ENCODE measurements at places on chromosomes 16 and 17.

GRCh38 chr17:77315551-77316190 lies 174.9 kb downstream of the SEC14L1 start:
- peak; percentile 46 for DNase-seq

DNA sequence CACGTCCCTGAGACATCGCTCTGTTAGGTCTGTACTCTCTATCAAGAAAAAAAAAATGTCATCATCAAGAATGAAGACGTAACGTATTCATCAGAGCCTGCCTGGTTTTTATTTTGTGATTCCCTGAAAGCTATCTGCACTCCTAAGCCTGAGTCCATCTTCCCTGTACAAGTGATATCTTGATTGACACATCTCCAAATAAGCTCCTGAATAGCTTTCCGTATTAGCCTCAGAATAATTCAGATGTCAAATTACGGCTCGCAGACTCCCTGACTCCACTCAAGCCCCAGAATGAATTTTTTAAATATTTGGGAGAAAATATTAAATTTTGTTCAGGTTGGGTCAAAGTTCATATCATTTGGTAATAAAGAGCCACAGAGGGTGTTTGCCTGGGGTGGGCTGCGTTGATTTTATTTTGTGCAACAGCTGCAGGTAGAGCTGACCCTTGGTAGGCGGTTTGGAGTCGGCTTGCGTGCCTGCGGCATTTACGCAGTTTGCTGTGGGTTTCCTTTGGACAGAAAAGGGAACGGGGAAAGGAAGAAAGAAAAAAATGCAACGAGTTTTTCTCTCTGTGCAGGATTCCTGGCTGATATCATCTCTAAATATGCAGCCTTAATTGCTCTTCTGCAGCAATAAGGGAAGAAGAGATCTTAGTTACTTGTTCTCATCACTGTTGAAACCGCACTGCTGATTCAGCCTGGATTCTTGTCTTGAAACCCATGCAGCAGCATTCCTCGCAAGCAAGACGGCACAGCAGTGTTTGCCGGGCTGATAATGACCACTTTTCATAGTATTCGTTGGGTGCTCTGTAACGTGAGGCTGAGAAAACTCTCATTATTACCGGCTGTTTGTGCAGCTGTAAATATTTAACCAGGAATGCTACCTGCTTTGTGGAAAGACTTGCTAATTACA lies 114.7 kb downstream of the IRX3 start:
- no peak for DNase-seq

- DNase-seq: no peak
These were observed 1.7 kb downstream of the TXNDC17 start for GRCh38 chr17:6642592-6642991.

DNA sequence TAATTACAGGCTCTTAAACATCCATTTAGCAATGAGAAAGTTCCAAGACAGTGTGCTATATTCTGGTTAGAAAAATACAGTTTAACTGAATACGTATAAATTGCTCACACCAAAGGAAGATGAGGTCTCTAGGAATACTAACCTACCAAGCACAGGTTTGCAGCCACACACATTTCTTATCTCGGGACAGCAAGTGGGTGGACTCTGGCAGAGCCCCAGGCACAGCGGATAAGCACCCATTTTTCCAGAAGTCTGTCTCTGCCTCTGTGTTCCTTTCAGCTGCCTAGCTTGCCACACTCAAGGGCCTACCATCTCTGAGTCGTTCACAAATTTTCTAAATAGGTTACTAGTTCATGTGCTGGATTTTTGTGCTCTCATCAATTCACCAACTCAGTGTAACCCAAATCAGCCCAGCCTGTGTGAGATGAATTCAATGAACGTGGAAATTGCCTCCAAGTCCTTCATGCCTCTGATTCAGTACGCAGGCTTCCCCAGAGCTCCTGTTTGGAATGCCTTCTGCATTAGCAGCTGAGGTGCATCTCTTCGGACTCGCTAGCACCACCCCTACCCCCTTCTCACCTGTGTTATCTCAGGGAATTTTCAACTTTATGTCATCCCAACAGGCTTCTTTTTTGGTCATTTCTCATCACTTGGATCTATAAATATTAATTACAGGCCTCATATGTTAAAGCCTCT lies 581.0 kb upstream of the CDH11 start:
- DNase-seq: peak; percentile 35

DNA sequence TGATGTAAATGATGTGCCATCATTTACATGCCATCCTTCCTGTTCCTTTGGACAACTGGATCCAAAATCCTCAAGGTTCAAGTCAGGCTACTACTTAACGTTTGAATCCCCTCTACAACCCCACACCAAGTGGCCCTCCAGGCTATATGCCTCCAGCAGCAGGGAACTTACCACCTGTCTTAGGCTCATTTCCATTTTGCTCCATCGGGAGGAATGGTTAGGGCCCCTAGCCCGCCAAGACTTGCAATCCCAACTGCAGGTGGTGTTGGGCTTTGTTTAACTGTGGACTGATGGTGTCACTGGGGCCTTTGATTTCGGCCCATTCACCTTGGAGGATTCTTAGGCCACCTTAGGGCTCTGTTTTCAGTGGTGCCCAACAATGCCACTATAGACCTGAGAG lies 9.7 kb downstream of the HNF1B start:
- no peak for DNase-seq

- DNase-seq: no peak
These were observed 385.2 kb downstream of the NPIPA8 start for GRCh38 chr16:17951378-17951777.

DNA sequence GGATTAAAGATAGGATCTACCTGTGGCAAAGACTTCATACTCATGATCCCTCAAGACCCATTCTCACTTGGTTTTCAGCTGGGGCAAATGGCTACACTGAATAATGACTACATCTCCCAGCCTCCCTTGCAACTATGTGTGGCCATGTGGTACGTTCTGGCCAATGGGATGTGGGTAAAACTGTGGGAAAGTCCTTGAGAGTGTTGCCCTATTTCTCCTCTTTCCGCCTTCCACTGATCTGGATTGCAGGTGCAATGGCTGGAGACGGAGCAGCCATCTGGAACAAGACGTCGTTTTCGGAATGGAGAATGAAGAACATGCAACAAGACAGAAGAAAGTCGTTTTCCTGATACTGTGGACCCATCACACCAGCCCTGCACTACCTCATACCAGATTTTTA lies 48.5 kb downstream of the HAPSTR1 start:
- DNase-seq: peak; percentile 42

- DNase-seq: peak; percentile 61
These were observed 9.7 kb downstream of the C16orf54 start for GRCh38 chr16:29736112-29736511.

- DNase-seq: no peak
These were observed 123.8 kb upstream of the CDH5 start for GRCh38 chr16:66242672-66243071.

DNA sequence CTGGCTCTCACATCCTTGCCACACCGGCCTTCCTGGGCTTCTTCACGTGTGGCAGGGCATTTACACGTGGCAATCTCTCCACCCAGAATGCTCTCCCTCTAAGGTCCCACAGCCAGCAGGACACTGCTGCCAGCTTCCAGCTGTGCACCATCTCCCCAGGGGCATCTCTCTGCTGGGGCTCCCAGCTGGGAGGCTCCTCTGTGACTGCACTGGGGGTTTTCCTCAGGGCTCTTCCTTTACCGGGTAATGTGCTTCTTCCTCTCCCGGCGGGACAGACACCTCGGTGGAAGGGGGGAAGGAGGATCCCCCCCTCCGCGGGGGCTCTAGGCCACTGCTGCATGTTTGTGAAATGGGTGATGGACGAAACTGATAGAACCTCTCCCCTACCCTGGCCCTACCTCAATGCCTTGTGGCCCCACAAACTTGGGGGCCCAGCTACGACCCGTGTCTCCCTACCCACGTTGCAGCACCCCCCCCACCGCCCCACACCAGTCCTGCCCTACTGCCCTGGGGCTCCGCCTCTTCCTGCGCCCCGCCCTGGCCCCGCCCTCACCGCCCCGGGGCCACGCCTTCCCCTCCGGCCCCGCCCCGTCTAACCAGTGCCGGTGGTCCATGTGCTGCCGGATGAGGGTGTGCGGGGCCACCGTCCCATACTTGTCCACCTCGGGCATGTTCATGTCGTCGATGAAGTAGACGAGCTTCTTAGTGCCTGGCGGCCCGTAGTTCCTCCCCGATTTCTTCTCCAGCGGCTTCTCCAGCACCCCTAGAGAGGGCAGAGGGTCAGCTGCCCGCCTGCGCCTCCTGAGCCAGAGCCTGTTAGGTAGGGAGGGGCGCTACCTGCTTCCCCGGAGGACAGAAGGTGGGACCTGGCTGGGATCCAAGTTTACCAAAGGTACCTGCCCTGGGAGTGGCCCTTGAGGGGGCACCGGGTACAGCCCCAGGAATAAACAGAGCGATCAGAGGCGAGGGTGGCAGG lies 92.6 kb downstream of the DNAH17 start:
- no peak for DNase-seq

DNA sequence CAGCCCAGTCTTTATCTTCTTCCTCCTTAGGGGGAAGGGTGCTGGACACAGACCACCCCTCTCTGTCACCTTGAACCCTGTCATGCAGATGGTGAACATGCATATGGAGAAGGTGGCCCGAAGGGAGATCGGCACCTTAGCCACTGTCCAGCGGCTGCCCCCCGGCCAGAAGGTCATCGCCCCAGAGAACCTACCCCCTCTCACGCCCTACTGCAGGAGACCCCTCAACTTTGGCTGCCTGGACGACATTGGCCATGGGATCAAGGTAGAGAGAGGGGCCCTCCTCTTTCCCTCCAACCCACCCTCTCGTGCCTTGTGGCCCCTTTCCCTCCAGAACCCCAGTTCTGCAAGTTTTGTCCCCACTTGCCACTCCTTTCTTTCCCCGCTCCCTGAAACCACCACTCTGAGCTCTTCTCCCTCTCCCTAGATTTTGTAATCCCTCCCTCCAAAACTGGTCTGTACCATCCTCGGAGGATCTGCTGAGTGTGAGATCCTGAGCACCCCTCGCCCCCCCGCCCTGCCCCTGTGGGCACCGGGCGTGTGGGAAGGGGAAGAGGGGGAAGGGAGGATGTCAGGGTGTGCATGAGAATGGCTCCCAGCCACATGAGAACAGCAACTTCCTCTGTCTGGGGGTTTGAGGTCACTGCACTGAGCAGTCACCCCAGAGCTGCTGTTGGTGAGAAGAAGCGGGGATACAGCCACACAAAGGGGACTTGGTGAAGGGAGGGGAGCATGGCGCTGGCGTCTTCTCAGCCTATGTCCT lies 7.3 kb downstream of the ABI3 start:
- DNase-seq: no peak

DNA sequence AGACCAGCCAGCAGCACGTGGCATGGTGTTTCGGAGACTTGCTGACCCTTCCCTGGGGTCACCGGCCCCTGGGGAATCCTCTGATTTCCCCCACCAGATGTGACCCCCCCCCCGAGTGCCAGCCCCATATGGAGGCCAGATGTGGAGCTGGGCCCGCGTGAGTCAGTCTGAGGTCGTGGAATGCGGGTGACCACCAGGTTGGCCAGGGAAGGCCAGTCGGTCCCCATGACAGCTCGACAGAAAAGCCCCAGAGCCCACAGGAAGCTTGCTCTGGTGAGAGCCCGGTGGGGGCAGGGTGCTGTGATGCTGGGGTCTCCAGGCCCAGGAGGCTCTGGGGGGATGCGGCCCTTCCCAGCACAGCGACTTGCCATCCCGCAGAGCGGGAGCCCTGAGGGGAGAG lies 209.0 kb downstream of the NTN1 start:
- no peak for DNase-seq

- DNase-seq: peak; percentile 41
These were observed at the start of gene RHBDL3 for GRCh38 chr17:32265192-32265923. Gene RHBDL3, plus strand, starts transcription at chr17:32265832. Its CDS starts 358 bp downstream, at chr17:32266190.

DNA sequence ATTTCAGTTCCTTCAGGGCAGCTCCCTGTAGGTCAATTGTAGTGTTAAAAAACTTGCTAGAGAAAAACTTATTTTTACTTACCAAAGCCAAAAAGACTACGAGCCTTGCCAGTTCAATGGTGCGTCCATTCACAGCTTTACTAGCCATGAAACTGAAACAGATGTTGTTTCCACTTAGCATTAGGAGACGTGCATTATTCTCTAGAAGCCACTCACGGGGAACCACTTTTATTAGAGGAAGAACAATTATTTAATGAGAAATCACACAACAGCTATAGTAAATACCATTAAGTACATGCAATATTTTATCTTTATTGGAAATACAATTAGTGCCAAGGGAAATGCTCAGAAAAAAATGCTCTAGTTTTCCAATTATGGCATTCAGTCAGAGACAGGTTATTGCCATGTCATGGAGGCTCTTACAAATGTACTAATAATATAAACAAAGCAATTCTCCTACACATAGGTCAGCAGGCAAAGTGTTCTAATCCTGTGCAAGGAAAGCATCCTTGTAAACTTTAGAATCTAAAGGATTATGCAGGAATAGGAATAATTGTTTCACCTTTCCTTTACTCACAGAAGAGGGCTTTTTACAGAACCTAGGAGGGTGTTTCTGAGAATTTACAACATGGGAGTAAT lies 17.4 kb downstream of the LASP1NB start:
- DNase-seq: no peak

DNA sequence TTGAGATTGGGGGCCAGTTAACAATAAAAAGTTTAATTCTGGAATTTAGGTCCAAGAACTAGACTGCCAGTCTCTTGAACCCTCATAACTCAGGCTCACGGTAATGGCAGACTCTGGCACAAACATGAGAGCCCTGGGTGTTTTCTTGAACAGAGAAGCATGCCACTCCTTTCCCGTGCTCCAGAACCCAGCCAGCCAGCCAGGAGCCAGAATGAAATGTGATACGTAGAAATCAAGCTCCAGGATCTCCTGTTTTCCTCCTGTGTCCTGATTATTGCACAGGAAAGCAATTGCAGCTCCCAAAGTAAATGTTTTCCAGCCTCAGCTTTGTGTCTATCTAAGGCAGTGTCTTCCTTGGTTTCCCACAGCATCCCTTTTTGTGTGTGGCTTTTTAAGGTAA lies 46.2 kb upstream of the NOL11 start:
- peak; percentile 38 for DNase-seq

GRCh38 chr16:17658881-17659280 lies 188.1 kb upstream of the XYLT1 start:
- no peak for DNase-seq

- DNase-seq: no peak
These were observed 14.0 kb downstream of the CEP295NL start for GRCh38 chr17:78888941-78889518.

GRCh38 chr16:88744577-88745521 lies 38.5 kb downstream of the CTU2 start:
- DNase-seq: no peak

DNA sequence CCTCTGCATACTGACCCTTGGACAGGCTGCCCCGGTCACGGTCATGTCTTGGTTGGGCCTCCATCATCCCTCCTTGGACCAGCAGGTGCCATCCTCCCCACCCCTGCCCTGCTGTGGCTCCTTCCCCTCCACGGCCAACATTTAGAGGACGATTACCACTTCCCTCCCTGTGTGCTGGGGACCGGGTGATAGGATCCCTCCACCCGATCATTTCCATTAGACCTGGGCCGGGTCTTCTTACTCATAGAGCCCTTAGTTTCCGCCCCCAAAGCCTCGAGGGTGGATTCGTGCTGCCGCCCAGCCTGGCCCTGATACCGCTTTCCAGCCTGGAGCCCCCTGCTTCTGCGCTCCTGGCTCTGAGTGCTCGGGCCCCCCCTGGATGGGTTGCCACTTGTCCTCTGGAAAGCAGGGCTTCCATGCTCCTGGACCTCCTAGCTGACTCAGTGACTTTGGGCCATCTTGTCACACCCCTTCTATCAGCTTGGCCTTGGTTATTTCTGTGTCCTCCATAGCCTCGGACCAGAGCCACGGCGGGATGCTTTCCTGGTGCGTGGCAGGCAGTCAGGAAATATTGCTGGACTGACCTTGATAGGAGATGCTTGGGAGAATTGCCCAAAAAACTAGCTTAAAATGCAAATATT lies 171.4 kb downstream of the SEC14L1 start:
- no peak for DNase-seq

GRCh38 chr17:45131616-45132319 lies 547 bp downstream of the PLCD3 start:
- peak; percentile 75 for DNase-seq

GRCh38 chr17:78764871-78765270 lies 17.2 kb downstream of the CYTH1 start:
- no peak for DNase-seq
